HCEC 1CT (cell line): ENCODE measurements at places on chromosomes 1 and 21.

GRCh38 chr1:115331558-115332331, 6.3 kb downstream of the NGF start:
- DNase-seq: peak; percentile 63

DNA sequence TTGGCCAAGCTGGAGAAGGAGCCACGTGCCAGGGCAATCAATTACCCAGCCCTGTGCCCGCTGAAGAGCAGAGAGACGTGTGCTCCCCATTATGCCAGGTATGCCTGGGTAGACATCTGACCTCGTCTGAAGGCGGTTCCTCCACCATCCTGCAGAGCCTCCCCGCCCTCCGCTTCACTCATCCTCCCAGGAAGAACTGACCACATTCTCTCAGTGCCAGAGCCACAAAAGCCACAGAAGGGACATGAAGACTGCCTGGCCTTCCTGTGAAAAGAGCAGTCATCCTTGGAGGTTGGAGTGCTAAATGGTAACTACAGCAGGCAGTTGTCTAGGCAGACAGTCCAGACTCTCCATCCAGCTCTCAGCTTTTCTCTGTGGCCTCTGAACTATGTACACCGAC, 12.0 kb downstream of the SYT2 start:
- no peak for DNase-seq

DNA sequence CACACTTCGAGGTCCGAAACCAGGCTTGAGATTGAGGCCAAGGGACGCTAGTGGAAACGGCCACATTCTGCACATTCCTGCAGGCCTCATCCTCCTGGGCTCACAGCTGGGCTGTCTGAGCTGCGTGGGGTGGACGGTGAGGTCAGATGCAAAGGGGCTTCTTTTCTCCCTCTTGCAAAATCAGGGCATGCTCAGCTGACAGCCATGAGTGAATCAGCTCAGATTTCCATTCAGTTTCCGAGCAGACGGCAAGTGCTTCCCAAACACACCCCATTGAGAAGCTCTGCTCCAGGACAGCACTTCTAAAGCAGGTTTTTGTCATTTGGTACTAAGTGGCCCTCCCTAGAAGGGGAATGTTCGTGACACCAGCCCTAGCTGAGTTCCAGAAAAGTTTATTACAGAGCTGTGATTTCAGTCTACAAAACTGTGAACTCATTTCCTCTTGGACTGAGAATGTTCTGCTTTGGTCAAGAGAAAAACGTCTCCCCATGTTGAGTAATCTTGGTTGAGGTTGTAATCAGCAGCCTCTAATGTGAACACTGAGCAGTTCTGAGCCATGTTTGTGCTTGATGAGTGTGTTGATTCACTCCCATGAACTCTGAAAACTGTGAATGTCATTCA, 10.0 kb downstream of the PDPN start:
- DNase-seq: peak; percentile 88

- DNase-seq: no peak
Measured at GRCh38 chr1:63746129-63746864, 27.5 kb upstream of the ROR1 start.

- no peak for DNase-seq
Measured at GRCh38 chr1:29310616-29311180, 74.4 kb downstream of the PTPRU start.

DNA sequence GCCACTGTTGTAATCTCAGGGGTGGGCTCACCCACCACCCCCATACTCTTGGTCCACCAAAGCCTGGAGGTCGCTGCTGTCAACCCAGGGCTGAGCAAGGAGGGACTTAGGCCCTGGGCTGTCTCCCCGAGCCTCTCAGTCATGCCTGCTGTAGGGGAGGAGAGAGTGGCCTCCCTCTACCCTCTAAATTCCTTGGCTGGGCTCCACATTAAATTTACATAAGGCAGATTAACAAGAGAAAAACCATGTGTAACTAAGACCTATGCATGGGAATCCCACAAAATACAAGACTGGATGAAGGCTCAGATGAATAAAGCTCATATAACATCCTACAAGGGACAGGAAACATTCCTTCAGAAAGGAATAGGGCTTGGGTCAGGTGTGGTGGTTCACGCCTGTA, 1.8 kb upstream of the PIK3CD start:
- no peak for DNase-seq

DNA sequence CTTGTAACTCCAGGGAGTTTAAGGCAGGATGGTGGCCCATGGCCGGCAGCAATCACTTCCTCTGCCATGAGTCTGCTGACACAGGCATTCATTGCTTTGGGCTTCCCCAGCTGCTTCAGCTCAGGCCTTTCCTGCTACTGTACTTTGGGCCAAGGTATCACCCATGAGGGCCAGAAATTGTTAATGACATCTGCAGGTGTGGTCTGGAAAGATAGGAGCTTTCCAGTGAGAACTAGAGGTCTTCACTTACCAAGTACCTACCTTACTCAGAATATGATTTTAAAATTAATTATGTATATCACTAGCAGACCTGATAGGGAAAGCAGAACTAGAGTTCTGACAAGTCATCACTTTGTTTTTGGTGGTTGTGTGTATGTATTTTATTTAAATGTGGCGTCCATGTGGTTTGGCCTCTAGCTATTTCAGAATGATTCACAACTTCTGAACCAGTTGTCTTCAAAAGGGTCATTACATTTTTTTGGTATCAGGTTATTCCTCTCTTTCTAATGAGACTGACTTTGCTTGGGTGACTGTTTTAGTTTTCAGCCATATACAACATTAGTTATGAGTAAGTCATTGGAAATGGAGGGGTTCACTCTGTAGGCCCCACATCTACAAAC, 2.7 kb downstream of the RGL1 start:
- peak; percentile 92 for DNase-seq

DNA sequence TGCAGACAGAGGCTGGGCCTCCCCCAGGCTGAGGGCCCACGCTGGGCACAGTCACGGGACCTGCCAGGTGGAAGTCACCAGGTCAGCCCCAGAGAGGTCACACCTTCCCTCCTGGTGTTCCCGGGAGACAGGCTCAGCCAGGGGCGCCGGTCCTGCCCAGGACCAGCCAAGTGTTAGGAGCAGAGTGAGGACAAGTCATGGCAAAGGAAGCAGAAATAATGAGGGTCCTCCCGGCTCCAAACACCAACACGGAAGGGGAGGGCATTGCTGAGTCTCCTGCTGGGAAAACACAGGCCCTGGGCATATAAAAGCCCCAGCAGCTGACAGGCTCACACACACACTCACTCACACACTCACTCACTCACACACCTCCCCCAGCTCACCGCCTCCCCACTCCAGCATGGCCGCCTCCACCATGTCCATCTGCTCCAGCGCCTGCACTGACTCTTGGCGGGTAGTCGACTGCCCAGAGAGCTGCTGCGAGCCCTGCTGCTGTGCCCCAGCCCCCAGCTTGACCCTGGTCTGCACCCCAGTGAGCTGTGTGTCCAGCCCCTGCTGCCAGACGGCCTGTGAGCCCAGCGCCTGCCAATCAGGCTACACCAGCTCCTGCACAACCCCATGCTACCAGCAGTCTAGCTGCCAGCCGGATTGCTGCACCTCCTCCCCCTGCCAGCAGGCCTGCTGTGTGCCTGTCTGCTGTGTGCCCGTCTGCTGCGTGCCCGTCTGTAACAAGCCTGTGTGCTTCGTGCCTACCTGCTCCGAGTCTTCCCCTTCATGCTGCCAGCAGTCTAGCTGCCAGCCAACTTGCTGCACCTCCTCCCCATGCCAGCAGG, at the start of gene KRTAP10-10:
Gene KRTAP10-10 (plus strand): TSS at position 339 of the 833 bp plus-strand sequence. CDS start 62 bp downstream, at position 401.
- no peak for DNase-seq
